NCI-H82 (cell line): ENCODE measurements at places on chromosomes 13 and 19.

DNA sequence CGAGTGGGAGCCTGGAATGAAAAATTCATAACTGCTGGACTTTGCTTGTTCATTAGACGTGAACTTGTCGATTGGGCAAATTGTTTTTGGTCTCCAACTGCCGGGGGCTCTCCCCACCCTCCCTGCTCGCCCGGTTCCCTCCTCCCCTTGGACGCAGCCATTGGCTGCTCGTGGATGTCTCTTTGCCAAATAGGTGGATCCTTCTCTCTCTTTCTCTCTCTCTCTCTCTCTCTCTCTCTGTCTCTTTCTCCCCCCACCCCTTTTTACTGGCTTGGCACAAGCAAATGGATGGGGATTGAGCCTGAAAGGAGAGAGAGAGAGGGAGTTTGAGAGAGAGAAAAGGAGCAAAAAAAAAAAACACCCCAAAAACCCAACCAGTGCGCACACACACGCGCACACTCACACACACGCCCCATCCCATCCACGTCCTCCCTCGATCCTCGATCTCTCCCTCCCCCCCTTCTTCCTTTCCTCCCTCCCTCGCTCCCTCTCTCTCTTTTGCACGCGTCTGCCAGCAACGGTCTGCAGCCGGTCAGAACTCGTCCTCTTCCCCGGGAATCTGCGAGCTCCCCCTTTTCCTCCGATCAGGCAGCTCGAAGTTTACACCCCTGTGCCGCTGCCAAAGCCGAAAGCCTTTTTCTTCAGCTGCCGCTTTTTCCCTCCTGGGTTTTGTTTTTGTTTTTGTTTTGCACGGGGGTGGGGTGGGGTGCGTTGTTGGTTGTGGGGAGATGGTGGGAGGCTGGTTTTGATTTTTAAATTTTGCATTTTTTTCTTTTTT, 27.8 kb downstream of the NFIX start:
- peak; percentile 53 for DNase-seq

- peak; percentile 55 for DNase-seq
These were observed 190.3 kb downstream of the KCNRG start for GRCh38 chr13:50205581-50205980.

GRCh38 chr19:29617366-29618266, 11.5 kb downstream of the POP4 start:
- DNase-seq = no peak

DNA sequence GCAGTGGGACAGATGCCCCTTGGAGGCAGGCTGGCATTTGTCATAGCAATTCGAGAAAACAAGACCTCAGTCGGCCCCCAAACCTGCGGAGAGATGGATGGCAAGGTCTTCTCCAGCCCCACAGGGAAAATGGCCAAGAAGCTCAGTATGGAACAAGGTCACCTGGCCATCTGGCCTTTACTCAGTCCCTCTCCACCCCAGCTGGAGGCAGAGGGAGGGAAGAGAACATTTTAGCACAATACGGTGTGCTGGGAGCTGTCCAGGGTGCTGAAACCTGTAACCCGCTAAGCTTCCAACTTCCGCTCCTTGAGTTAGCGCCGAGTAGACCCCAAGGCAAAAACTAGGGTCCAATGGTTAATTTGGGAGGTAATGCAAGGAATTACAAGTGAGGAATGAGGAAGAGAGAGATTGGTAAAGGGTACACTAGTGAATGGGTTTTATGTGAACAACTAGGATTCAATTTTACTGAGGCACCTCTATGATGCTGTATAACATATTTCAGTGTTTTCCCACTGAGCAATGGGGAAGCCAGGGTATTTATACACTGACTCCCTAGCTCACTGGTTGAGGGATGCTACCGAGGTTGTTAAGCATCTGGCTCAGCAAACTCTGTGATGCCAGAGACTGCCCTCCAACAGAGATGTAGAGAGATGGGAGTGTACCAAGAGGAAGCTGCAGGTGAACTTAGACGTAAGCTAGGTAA, 64.3 kb downstream of the CACNA1A start:
- DNase-seq = peak; percentile 25

- DNase-seq = no peak
These were observed at the start of gene KCNN4 for GRCh38 chr19:43780706-43781525. Gene KCNN4 (minus strand): TSS chr19:43780973. CDS start chr19:43780861, 112 bp downstream.

DNA sequence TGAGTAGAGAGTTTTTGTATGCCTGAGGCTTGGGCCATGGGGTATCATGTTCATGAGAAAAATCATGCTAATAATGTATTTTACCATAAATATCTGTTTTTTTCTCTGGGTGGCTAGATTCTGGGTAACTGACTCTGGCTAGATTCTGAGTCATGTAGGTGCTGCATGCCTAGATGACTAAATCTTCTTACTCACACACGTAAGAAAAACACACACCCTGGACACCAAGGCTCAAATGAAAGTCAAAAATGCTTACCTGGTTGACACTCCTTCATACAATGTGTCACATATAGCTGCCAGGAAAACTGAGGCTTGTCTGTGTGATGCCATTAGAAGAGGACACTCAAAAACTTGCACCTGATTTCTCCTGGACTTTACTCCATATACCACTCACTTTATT, 597.4 kb upstream of the SLITRK1 start:
- no peak for DNase-seq

DNA sequence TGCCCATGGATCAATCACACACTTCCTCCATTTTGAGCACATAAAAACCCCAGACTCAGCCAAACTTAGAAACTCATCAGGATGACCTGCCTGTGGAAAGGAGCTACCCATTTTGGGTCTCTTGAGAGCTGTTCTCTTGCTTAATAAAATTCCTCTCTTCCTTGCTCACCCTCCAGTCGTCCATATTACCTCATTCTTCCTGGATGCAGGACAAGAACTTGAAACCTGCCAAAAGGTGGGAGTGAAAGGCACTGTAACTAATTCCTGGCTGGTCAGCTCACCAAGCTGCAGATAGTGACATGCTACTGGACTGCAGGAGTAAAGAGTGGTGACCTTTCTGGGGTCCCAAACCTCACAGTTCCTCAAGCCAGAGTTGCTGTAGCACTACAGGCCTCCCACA, 20.2 kb downstream of the LIG4 start:
- DNase-seq = no peak

DNA sequence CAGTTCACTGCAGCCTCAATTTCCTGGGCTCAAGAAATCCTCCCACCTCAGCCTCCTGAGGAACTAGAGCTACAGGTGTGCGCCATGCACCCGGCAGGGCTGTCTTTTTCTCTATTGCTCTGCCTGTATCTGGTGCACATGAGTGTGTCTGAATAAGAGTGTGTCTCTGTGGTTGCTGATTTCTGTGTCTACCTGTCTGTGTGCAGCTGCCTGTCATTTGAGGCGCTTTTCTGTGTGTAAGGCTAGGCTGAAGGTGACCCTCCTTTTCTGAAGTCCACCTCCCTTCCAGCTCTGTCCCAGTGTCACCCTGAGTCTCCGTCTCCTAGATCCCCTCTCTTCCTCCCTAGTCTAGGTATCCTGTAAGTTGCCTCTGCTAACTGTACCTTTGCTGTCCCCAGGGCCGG, 1.5 kb upstream of the PRR12 start:
- DNase-seq = no peak

DNA sequence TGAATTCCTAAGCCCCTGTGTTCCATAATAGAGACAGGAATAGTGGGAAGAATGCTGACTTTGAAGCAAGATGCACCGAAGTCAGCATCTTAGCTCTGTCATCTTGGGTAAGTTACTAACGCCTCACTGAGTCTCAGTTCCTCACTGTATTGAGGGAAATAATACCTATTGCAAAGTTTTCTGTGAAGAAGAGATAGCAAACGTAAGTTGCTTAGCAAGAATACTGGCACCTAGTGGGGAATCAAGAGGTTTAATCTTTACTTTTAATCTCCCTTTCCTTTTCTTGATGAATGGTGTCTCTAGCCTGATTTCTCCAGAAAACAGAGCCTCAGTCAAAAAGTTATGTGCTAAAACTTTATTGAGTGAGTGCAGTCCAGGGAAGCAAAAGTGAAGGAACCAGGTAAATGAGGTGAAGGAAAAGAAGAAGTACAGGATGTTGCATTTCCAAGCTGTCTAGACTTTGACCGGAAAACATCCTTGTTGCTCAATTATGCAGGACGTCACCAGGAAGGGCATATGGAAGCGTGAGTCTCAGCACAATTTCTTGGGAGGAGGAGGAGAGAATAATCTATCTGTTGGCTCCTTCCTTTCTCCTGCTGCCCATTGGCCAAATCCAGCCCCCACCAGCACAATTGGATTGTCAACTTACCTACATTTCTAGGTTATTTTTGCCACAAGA, 210.0 kb downstream of the B3GLCT start:
- DNase-seq = no peak

DNA sequence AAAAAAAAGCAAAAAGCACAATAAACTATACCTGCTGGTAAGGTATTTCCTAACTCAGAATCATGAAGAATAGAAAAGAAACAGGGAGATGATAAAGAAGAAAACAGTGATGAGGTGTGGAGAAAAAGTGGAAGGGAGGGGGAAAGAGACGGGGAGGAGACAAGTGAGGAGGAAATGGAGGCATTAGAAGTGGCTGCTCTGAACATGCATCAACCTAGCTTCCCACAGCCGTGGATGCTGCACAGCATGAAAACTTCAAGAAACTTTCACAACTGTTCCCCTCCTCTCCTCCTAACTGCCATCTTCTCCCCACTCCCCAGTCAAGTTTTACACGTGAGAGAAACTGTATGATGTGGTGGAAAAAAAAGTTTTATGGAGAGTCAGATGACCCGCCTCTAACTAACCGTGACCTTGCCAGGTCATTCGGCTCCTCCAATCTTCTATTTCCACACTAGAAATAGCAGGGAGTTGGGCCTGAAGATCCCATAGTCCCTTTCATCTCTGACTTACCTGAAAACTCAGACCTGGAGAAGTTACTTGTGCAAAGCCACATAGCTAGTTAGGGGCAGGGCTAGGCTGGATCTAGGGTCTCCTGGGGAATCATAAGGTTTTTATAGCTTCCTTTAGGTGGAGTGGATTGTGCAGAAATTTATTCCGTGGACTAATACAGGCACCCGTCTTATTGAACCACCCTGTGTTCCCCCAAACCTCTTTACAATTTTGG, 461.9 kb downstream of the KLF5 start:
- no peak for DNase-seq

- DNase-seq = peak; percentile 85
These were observed 1.9 kb downstream of the KCTD12 start for GRCh38 chr13:76884186-76884906.
